ENCODE measurements at places on chromosomes 4 and X.

DNA sequence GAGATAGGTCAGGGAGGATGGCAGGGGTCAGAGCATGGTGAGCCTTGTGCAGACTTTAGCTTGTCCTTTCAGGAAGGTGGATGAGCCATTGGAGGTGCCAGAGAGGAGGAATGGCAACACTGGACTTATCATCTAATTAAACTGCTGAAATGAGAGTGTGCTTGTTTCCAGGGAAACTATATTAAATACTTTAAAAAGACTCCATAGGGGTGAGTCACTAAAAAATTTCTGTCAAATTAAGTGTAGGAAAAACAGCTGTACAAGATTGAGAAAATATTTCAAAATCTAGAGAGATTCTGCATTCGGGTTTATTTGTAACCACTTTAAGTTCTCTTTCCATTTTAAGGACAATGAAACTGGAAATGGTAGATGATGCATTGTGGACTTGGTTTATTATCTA, 11.4 kb downstream of the FRAS1 start:
- DNase-seq: no peak

- no peak for DNase-seq
Measured at GRCh38 chr4:21544955-21545354, 403.6 kb downstream of the KCNIP4 start.

- no peak for DNase-seq
Measured at GRCh38 chrX:17613979-17614588, 123.2 kb upstream of the SCML1 start.

GRCh38 chr4:188162698-188163097, 23.5 kb downstream of the TRIML1 start:
- no peak for DNase-seq
